Activated T-cell treated with anti-CD3 and anti-CD28 coated beads, Interleukin-2, amount 50 U/mL, for 24 hours (primary cell): ENCODE measurements at places on chromosomes 2 and 18.

DNA sequence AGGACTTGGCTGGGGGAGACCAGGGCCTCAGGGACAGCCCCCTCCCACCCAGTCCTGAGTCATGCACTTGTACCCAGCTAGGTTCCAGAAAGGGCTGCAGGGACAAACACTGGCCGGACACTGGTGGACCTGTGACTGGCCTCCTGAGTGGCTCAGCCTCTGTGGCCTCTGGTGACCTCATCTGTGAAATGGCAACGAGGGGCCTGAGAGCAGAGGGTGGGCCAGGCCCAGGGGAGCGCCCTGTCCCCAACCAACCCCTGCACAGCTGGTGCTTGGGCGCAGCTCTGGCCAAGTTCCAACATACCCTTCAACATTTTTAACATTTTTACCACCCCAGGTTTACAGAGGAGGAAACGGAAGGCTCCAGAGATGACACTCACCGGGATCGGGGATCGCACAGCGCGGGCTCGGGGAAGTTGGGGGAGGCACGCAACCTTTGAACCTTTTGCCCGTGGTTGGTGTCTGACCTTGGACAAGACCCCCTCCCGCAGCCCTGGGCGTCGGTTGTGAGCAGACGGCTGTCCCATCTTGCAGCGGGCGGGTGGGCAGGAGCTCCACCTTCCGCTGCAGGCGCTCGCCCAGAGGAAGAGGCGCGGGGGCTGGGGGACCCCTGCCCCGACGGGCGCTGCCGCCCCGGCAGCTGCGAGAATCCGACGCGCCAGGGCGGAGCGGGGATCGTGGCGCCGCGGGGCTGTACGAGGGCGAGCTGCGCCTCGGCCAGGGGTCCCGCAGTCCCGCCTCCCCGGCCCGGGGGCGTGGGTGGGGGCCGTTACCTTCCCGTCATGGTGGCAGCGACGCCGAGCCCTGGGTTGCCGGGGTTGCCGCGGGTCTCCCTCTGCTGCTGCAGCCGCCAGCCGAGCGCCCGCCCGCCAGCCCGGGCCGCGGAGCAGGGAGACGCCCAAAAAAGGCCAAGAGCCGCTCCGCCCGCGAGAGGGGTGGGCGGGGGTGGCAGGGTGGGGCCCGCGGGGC, 805 bp downstream of the LIMS2 start:
- DNase-seq = peak; percentile 42
- peaks cover 10% of the 10 kb centered on the region for H3K4me1 ChIP-seq

- H3K27me3 ChIP-seq = no peaks in the 10 kb centered on the region
- no peaks in the 10 kb centered on the region for H3K36me3 ChIP-seq
- DNase-seq = no peak
Measured at GRCh38 chr18:31581498-31582197, 10.0 kb upstream of the TTR start.

DNA sequence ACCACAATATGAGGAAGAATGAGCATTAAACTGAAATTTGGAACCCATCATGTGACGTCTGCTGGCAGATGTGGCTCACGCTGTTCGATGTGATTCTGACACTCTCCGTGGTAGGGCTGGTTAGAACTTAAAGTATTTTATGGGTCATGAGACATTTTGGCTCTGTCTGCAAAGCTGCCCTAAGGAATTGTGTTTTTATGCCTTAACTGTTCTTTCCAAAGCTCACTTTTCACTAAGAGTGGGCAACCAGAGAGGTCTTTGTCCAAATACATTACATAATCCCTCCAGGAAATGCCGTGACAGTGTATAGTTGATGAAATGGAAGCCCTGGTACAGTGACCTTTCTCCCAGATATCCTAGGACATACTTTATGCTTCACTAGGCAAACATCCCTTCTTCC, 119.1 kb downstream of the AQP4 start:
- H3K4me3 ChIP-seq = no peak overlapping the region
- H3K4me1 ChIP-seq = no peaks in the 10 kb centered on the region
- no peak overlapping the region for H3K27ac ChIP-seq
- no peaks in the 10 kb centered on the region for H3K36me3 ChIP-seq
- no peaks in the 10 kb centered on the region for H3K27me3 ChIP-seq

DNA sequence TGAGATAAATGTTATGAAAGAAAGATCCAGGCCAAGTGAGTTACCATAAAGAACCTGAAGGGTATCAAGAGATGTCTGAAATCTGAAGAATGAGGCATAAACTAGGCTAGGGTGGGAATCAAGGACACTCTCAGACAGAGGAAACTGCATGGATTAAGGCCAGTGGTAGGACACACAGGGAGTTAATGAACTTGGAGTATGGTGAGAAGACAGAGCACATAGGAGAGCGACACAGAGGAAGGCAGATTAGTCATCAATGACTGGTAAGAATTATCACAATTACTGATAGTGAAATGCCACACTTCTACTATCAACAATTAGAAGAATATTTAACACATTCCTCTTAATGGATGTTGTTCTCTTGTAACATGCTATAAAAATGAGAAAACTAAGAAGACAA, 76.9 kb downstream of the TTC21B start:
- peaks cover 53% of the 10 kb centered on the region for H3K36me3 ChIP-seq
- peak overlapping the region; percentile 88 for H3K27ac ChIP-seq
- peaks cover 39% of the 10 kb centered on the region for H3K4me1 ChIP-seq
- H3K27me3 ChIP-seq = no peaks in the 10 kb centered on the region
- DNase-seq = no peak

- H3K27me3 ChIP-seq = no peaks in the 10 kb centered on the region
- H3K36me3 ChIP-seq = peaks cover 92% of the 10 kb centered on the region
- peaks cover 27% of the 10 kb centered on the region for H3K4me1 ChIP-seq
- peak overlapping the region; percentile 44 for H3K27ac ChIP-seq
- no peak overlapping the region for H3K4me3 ChIP-seq
- DNase-seq = no peak
Measured at GRCh38 chr2:43906448-43907109, 67.8 kb downstream of the ABCG8 start.

DNA sequence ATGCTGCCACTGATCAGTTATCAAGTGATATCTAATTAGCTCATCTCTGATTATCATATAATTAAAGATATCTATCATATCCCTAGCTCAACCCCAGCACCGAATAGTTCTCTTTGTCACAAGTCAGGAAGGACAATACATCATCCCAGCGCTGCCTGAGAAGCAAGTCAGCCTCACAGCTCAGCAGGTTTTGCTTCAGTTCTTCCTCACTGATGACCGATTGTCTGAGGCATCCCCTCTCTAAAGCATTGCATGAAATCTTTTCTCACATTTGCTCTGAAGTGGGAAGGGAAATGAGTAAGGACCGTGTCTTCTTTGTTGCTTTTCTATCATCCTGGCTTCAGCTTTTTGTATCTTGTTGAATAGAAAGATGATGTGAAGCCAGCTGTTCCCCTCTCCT, 247.9 kb downstream of the CMPK2 start:
- H3K4me1 ChIP-seq = no peaks in the 10 kb centered on the region
- no peak overlapping the region for H3K27ac ChIP-seq
- no peaks in the 10 kb centered on the region for H3K36me3 ChIP-seq
- no peak for DNase-seq
- H3K4me3 ChIP-seq = no peak overlapping the region

GRCh38 chr2:158088093-158088492, 13.6 kb upstream of the UPP2 start:
- no peak for DNase-seq
- H3K4me1 ChIP-seq = no peaks in the 10 kb centered on the region
- H3K4me3 ChIP-seq = no peak overlapping the region
- H3K36me3 ChIP-seq = no peaks in the 10 kb centered on the region
- H3K27ac ChIP-seq = no peak overlapping the region

- peak overlapping the region; percentile 59 for H3K27ac ChIP-seq
- peaks cover 80% of the 10 kb centered on the region for H3K4me1 ChIP-seq
- no peak for DNase-seq
- peaks cover 10% of the 10 kb centered on the region for H3K27me3 ChIP-seq
- peaks cover 3% of the 10 kb centered on the region for H3K36me3 ChIP-seq
- peak overlapping the region; percentile 60 for H3K4me3 ChIP-seq
Measured at GRCh38 chr2:239295377-239296019, 105.3 kb downstream of the HDAC4 start.

- H3K27ac ChIP-seq = no peak overlapping the region
- no peaks in the 10 kb centered on the region for H3K36me3 ChIP-seq
- DNase-seq = no peak
- H3K27me3 ChIP-seq = no peaks in the 10 kb centered on the region
- no peaks in the 10 kb centered on the region for H3K4me1 ChIP-seq
- H3K4me3 ChIP-seq = no peak overlapping the region
Measured at GRCh38 chr2:236824836-236825235, 255.2 kb downstream of the ACKR3 start.

- no peak for DNase-seq
- H3K27me3 ChIP-seq = peaks cover 7% of the 10 kb centered on the region
- H3K36me3 ChIP-seq = no peaks in the 10 kb centered on the region
Measured at GRCh38 chr2:146992057-146992456, 852.8 kb upstream of the ACVR2A start.

DNA sequence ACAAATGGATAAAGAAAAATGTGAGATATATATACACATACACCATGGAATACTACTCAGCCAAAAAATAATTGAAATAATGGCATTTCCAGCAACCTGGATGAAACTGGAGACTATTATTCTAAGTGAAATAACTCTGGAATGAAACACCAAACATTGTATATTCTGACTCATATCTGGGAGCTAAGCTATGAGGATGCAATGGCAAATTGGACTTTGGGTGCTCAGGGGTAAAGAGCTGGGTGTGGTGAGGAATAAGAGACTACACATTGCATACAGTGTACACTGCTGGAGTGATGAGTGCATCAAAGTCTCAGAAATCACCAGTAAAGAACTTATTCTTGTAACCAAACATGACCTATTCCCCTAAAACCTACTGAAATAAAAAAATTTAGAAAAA, 636.0 kb upstream of the LRATD1 start:
- no peak overlapping the region for H3K27ac ChIP-seq
- DNase-seq = no peak
- H3K36me3 ChIP-seq = no peaks in the 10 kb centered on the region
- H3K4me3 ChIP-seq = no peak overlapping the region
- no peaks in the 10 kb centered on the region for H3K4me1 ChIP-seq

DNA sequence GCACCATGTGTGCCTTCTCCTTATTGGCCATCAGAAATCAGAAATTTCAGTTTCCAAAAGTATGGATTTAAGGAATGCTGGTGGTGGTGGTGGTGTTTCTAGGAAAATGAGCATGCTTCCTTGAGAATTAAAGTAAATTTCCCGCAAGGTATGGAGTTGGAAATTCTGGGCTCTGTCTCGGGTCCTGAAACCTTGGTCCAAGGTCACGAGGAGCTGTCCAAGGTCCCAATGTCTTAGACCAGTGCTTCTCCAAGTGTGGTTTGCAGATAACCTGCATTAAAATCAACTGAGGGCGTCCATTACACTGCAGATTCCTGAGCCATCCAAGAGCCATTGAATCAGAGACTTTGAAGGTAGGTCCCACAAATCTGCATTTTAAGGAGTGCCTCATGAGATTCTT, 210.9 kb upstream of the PKDCC start:
- peaks cover 46% of the 10 kb centered on the region for H3K27me3 ChIP-seq
- no peak for DNase-seq
- H3K4me1 ChIP-seq = peaks cover 9% of the 10 kb centered on the region
- no peak overlapping the region for H3K4me3 ChIP-seq

- H3K27me3 ChIP-seq = peaks cover 2% of the 10 kb centered on the region
- no peak overlapping the region for H3K4me3 ChIP-seq
- H3K36me3 ChIP-seq = no peaks in the 10 kb centered on the region
- H3K27ac ChIP-seq = no peak overlapping the region
- no peaks in the 10 kb centered on the region for H3K4me1 ChIP-seq
- no peak for DNase-seq
Measured at GRCh38 chr2:164903204-164903603, 52.1 kb downstream of the SLC38A11 start.

GRCh38 chr2:88038263-88039105, 17.1 kb downstream of the KRCC1 start:
- peaks cover 43% of the 10 kb centered on the region for H3K36me3 ChIP-seq
- no peaks in the 10 kb centered on the region for H3K27me3 ChIP-seq
- no peak for DNase-seq

DNA sequence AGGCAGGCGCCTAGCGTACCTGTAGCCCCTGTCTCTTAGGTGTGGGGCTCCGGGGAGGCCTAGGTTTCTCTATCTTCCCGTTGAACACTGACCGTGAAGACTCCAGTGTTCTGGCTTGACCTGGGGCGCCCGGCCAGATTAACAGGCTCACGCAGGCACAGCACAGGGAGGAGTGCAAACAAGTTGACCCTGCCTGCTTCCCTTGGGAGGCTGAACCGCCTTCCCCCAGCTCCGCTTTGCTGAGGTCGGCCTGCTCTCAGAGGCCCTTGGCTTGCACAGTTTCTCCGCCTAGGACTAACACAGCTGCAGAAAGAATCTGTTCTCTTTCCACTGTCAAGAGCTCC, 567 bp downstream of the PCYOX1 start:
- peak overlapping the region; percentile 63 for H3K27ac ChIP-seq
- no peaks in the 10 kb centered on the region for H3K27me3 ChIP-seq
